Lower lobe of right lung (tissue), 2 donors: ENCODE measurements at places on chromosomes 3 and 15. TPM values are rescaled to one million over a fixed set of nuclear protein-coding genes. Genes with fewer than 3 reads are reported as not detected.

- DNase-seq = no peak
Measured at GRCh38 chr3:126636436-126636835, 18.5 kb downstream of the TXNRD3 start.

DNA sequence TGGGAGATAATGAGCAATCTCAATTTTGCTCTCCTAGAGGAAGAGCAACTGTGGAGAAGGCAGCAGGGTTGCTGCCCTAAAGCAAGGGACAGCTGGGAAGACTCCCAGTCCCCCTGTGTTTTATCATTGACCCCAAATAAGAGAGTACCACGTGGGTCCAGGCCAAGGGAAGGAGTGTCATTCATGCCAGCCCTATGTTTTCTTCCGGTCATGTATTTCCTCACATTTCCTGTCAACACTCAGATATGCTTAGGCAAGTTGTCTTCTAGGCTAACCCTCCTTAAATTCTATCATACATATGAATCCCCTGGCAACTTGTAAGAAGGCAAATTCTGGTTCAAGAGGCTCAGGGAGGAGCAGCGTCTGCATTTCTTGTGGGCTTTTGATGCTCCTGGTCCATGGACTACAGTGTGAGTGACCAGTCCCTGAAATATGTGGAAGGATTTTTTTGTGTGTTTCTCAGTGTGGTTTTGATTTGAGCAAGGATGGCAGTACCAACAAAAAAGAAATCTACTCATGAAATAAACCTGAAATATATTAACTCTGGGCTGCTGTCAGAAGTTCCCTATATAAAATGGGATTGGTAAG, 31.9 kb upstream of the RPP14 start:
- no peak for DNase-seq

GRCh38 chr3:110526777-110527727, 544.6 kb upstream of the NECTIN3 start:
- no peak for DNase-seq

GRCh38 chr15:89991312-89991711, 9.8 kb upstream of the ZNF710 start:
- no peak for DNase-seq

BLM gene
- total RNA-seq = 2.0 TPM

ZNF662 gene
- total RNA-seq = 7.3 TPM
